Activated CD4-positive, alpha-beta T cell treated with anti-CD3 and anti-CD28 coated beads for 1 hour (primary cell): ENCODE measurements at places on chromosomes 12 and 14.

DNA sequence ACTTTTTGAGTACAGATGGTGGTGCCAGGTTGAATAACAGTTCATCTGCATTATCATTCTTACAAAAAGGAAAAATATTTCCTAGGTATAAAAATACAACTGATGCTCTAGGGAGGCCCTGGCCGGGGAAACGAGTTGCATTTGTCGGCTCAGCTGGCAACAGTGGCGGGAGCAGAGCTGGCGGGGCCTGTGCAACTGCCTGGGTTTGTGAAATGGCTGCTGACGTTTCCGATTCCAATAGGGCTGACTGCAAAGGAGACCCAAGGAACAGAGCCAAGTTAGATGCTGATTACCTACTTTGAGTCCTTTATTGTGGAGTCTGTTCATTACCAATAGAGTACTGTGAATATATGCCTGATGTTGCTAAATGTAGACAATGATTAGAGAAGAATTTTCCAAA is 25.8 kb upstream of the PHLDA1 start:
- no peak for DNase-seq

DNA sequence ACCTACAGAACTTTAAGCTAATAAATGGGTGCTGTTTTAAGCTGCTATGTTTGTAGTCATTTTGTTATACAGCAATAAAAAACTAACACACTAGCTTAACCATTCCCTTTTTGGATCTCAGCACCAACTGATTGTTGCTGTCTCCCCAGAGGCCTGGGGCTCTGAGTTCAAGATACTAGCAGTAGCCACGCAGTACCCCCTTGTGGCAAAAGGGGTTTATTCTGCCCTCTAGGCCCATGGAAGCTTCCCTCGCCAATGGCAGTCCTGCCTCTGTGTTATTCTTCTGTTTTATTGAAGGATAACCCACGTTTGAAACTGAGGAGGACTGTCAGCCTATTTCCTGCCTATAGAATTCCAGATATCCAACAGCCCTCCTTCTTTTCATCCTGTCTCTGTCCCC is 455.3 kb upstream of the ATP2B1 start:
- no peak for DNase-seq

- no peak for DNase-seq
Measured at GRCh38 chr14:20477211-20477876, 8.1 kb downstream of the PNP start.

DNA sequence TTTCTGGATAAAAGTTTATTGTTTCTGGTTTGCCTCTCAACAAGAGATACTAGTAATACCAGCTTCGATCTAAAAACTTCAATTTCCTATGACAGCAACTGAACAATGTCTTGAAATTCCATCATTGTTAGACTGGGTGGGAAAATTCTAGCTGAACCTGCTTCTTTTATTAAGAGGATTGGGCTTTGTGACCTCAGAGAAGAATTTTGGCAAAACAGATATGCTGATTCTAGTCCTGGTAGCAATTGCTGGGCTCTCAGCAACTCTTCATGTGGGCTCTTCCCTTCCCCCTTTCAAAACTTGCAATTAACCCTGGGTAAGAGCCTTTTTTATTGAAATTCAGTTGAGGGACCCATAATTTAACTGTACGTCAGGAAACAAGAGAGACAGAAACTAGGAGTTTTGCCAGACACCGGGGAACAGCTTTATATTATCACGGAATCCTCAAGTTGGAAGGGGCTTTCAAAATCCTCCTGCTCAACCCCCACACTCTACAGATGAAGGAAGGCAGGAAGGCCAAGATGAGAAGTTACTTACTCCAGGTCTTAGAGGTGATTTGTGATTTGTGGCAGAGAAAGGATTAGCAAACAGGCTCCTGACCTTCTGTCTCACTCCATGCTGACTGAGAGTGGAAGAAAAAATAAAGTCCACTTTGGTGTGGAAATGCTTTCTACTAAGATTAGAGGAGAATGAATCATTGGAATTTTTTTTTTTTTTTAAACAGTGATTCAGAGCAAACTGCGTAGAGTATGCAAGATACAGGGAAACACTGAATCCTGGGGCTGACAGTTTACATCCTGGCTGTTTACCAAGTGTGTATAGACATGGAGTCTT is 239.0 kb upstream of the ATP2B1 start:
- DNase-seq = no peak

GRCh38 chr14:71526388-71526787 is 405.8 kb upstream of the RGS6 start:
- no peak for DNase-seq

DNA sequence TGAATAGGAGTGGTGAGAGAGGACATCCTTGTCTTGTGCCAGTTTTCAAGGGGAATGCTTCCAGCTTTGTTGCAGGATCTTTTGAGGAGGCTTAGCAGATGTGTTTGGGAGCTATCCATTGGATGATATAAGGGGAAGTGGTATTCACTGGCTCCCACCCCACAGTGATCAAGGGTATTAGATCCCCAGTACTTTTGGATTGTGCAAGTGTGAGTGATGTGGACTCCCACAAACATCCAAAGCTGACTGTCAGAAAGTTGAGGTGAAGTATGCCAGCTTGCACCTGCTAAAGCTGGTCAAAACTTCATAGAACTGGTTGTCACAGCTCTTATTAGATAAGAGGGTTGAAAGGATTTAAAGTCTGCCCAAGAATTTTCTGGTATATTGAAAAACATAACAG is 110.1 kb upstream of the BTG1 start:
- no peak for DNase-seq

DNA sequence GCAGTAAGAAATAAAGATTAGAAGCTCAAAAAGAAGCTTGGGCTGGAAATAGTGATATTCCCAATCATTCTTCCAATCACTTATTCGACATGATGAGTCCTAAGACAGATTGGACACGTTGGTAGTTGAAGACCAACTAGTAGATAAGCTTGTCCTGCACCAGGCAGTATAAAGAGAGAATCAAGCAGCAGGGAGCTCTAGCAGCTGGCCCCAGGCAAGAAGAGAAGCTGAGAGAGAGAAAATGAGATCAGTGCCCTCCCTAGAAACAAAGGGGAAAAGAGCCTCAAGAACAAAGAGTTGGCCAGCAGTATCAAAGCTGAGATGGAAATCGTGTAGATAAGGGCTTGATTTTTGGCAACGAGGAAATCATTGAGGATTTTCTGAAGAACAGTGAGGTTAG is 20.6 kb downstream of the RASSF8 start:
- no peak for DNase-seq

- DNase-seq = no peak
Measured at GRCh38 chr12:128798571-128799341, 25.0 kb downstream of the SLC15A4 start.

GRCh38 chr12:91273560-91273959 is 90.9 kb upstream of the DCN start:
- DNase-seq = no peak

DNA sequence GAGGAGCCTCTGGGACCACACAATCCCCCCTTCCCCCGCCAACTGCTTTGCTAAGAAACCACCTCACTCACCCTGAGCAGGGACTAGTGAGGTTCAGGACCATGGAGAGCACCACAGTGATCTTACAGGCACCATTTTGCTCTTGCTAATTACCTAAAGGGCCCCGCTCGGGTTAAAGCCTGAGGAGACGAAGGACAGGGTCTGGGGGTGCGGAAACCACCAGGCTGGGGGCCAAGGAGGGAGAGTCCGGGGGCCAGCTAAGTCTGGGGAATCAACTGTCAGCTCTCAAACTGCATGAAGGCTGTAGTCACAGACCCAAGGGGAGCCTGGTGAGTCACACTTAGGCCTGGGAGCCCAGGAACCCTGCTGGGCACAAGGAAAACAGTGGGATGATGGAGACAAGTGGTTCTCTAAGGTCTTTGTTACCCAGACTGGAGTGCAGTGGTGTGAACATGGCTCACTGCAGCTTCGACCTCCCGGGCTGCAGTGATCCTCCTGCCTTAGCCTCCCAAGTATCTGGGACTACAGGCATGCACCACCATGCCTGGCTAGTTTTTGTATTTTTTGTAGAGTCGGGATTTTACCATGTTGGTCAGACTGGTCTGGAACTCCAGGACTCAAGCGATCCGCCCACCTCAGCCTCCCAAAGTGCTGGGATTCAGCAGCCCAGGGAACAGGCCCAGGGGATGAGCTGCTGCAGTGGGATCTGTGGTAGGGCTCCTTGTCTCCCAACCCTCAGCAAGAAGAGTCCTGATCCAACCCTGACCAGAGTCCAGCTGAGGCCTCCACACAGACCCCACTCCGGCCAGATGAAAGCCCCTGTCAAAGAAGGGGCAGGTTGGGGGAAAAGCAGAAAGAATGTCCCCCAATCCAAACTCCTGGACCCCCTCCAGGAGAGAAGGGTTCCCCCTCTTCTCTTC is 98.8 kb downstream of the CALM1 start:
- no peak for DNase-seq

DNA sequence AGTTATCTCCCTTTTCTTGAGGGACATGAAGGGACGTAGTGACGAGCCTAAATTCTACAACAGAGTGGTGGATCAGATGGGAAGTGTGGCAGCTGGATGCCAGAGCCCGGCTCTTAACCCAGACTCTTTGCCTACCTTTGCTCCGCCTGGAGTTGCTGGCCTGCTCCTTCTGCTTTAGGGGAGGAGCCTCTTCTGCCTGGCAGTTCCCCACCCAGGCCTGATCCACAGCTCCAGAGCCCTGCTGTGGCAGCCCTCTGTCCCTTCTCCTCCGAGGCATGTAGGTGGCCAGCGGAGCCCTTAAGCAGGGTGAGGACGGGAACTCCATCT is 2.3 kb upstream of the PRPH start:
- DNase-seq = no peak

- no peak for DNase-seq
Measured at GRCh38 chr12:121943926-121944325, 25.5 kb downstream of the CFAP251 start.

GRCh38 chr12:112524676-112525425 is 106.1 kb downstream of the PTPN11 start:
- DNase-seq = no peak

GRCh38 chr12:120831648-120832267 is 72.4 kb downstream of the SPPL3 start:
- no peak for DNase-seq

DNA sequence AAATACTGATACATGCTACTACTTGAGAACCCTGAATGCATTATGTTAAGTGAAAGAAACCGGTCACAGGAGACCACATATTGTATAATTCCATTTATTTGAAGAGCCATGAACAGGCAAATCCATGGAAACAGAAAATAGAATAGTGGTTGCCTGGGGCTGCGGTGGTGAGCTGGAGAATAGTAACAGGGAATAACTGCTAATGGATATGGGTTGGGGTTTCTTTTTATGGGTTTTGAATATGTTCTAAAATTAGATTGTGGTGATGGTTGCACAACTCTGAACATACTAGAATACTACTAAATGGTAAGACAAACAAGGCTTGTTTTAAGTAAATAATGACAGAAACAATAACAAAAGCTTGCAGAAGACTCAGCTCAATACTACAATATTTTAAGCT is 293.0 kb downstream of the BTG1 start:
- DNase-seq = no peak

GRCh38 chr12:94481734-94482133 is 22.1 kb upstream of the CEP83 start:
- no peak for DNase-seq

GRCh38 chr12:65537978-65538377 is 259.5 kb downstream of the MSRB3 start:
- no peak for DNase-seq

- no peak for DNase-seq
Measured at GRCh38 chr14:59664741-59665140, 88.1 kb upstream of the CCDC175 start.

- no peak for DNase-seq
Measured at GRCh38 chr14:75153295-75153694, 23.1 kb downstream of the TMED10 start.

- DNase-seq = no peak
Measured at GRCh38 chr14:64217308-64217707, 76.9 kb downstream of the ESR2 start.

DNA sequence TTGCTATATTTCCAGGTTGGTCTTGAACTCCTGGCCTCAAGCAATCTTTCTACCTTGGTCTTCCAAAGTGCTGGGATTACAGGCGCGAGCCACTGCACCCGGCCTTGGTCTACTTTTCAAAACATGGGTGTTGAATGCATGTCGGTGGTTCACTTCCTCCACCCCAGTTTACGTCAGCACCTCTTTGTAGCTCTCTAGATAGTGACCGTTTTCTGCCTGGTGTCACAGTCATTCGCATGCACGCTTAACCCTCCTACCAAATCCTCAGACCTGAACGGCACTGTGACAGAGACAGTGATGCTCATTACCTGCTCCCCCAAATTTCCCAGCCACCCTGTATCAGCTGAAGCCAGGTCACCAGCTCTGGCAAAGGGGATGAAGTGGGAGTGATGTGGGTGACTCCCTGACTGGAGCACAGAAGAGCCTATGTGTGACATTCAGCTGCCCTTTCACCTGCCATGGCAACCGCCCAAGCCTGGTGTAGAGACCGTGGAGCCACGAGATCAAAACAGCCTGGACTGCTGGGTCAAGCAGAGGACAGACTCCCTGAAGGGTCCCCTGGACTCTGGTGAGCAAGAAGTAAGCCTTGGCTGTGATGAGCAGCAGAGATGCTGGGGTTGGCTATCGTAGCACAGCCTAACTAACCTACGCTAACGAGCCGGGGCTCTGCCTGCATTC is 66.2 kb upstream of the GPR68 start:
- DNase-seq = no peak

DNA sequence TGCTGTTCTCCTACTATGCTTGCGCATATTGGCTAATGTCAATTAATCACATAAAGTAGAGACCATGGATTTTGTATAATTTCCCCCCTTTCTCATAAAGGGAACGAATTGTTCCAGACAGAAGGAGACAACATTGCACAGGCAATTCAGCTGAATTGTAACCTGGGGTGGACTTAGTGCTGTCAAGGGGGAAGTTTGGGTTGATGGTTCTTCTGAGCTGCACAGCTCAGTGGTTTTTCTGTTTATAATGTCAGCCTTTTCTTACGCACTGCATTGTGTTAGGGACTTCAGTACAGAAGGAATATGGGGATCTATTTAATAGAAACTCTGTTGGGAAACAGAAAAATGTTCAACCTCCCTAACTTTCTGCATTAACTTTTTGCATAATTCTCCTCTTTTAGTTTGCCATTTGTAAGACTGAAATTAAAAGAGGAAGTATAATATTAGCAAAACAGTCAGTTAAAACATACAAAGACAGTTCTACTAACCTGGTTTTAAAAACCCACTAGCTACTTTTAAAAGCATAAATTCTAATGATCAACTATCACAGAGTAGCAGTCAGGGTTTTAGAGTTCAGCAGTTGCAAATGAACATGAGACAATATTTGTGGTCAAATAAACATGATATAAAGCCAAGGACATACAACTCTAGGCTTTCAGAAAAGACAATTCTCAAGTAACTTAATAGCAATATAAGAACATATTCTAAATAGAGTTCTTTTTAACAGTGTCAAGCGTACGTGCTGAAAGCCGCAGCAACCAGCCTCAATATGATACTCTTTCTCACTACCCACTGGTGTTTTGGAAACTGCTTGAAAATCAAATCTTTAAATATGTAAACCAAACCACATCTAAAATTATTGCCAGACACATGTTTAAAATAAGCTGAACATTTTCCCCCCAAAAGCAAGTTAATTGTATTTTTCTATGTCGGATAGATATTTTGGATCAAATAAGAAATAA is 393.0 kb downstream of the FSCB start:
- DNase-seq = no peak
